ENCODE measurements at places on chromosomes 7 and 10. TPM values are rescaled to one million over a fixed set of nuclear protein-coding genes. Genes with fewer than 3 reads are reported as not detected.

AS3MT gene
- 12.2 TPM for total RNA-seq

MSMB gene
- total RNA-seq: not detected

TRIP6 gene
- 48.0 TPM for total RNA-seq

ICA1 gene
- 38.3 TPM for total RNA-seq

CUBN gene
- total RNA-seq: 0.84 TPM

ACADSB gene
- 55.1 TPM for total RNA-seq

IRF5 gene
- total RNA-seq: 5.6 TPM

ZDHHC6 gene
- total RNA-seq: 20.3 TPM

SFTPA1 gene
- not detected for total RNA-seq

SPAM1 gene
- total RNA-seq: not detected

ODAD2 gene
- 0.10 TPM for total RNA-seq

IDI2 gene
- total RNA-seq: not detected

FAM25A gene
- not detected for total RNA-seq

DNA sequence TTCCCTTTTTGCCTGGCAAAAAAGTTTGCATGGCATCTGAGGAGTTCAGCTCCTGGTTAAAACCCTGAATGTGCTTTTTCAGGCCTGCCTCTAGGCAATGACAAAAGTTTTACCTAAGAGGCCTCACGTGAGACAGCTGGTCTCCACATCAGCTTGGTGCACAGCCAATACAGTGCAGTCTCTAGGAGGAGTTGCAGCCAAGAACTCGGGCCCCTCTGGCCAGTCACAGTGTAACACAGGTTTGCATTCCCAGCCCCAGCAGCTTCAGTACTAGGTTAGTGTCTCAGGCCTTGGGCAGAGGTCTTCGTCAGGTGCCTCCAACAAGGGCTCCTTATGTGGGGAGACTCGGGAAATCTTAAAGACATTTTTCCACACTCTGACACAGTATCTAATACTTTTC, 771.7 kb downstream of the SORCS1 start:
- no peak for DNase-seq

- DNase-seq: no peak
These were observed 47.4 kb downstream of the HOXA1 start for GRCh38 chr7:27048438-27048837.

- no peak for DNase-seq
These were observed 55.3 kb downstream of the TEX36 start for GRCh38 chr10:125627646-125628045.

DNA sequence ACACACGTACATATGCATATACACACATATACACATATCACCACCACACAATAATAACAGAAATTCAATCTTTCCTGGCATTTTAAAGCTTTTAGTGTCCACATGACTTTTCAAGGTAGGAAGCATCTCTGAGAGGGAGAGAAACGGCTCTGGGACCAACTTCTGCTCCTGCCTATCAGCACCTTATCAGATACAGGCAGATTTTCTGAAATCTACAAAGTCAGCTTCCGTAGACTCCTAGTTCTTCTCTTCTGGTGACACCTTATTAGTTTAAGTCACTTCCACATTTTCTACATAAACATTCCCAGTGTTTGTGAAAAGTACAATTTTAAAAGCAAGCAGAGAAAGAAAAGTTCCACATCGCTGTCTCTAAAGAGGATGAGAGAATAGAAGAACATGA, 74.5 kb downstream of the ZNF22 start:
- no peak for DNase-seq

- no peak for DNase-seq
These were observed 94.9 kb downstream of the ZMIZ1 start for GRCh38 chr10:79163666-79163975.

GRCh38 chr7:21980926-21981500, 35.3 kb upstream of the CDCA7L start:
- no peak for DNase-seq

- DNase-seq: no peak
These were observed 4.0 kb downstream of the MORN4 start for GRCh38 chr10:97629289-97629688.

DNA sequence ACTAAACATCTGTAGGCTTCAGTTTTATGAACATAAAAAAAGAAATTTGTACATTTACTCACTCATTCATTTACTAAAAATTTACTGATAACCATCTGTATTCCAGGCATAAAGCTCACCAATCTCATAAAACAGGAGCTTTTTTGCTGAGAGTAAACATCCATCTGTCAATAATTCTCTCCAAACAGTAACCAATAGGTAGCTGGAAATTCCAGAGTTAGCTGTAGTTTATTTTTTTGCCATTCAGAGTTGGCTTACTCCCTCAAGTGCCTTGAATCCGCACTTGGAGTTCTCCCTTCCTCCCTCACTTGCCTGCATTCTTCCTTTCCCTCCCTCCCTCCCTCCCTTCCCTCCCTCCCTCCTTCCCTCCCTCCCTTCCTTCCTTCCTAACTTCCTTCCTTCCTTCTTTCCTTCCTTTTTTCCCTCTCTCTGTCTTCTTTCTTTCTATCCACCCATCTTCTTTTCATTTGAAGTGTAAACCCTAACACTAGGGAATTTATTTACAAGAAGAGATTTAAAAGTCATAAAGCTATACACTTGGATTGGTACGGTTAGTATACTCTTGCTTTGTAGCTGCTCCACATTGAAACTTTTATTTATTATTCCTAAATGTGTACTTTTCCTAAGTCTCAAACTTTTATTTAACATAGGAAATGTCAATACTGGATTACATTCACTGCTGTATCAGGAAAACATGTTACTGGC, 44.6 kb upstream of the BICC1 start:
- no peak for DNase-seq

DNA sequence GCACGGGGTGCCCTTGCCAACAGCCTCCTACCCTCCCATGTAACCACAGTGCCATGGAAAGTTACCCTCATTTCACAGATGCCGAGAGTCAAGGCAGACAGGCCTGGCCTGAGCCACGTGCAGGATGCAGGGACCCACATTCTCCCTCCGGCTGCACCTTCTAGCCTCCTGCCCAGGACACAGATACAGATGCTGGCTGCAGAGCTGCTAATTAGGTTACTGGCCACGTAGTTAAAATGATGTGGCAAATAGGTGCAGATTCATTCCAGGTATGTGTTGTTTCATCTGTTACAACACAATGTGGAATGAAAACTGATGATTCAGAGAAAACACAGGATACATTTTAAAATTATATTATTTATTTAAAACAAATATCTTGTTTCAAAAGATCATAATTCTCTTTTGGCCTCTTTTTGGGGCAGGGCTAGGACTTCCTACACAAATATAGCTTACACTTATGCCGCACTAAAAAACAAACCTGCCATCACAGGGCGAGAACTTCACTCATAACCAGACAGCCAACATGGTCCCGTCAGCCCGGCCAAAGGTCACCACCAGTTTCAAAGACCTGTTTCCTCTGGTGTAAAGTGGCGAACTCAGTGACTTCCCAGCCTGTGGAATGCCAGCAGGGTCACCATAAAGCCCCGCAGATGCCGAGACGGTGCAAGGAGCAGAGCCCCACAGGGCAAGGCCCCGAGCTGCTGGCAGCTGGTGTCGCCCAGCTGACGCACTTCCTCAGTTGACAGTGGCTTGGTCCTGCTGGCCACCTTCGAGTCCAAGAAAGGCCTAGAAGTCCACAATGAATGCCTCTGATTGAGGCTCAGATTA, 83.5 kb downstream of the TNS3 start:
- no peak for DNase-seq

GRCh38 chr10:45429790-45430189, 55.8 kb downstream of the ALOX5 start:
- DNase-seq: no peak

DNA sequence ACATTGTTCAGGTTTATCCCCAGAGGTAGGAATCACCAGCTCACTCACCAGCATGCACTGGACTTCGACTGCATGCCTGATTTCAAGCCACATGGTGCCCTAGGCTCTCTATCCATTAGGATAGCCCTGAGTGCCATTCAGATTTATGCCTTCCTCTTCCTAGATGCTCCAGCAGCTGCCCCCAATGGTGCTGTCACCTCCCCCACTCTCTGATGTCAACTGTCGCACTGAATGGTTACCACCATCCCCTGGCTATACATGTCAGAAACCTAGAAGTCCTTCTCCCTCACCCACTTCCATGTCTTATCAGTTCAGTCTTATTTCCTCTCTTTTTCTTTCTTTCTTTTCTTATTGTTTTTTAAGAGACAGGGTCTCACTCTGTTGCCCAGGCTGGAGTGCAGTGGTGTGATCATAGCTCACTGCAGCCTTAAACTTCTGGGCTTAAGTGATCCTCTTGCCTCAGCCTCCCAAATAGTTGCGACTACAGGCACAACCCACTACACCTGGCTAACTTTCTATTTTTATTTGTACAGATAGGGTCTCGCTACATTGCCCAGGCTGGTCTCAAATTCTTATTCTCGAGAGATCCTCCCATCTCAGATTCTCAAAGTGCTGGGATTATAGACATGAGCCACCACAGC, 2.9 kb downstream of the SFXN4 start:
- DNase-seq: no peak

DNA sequence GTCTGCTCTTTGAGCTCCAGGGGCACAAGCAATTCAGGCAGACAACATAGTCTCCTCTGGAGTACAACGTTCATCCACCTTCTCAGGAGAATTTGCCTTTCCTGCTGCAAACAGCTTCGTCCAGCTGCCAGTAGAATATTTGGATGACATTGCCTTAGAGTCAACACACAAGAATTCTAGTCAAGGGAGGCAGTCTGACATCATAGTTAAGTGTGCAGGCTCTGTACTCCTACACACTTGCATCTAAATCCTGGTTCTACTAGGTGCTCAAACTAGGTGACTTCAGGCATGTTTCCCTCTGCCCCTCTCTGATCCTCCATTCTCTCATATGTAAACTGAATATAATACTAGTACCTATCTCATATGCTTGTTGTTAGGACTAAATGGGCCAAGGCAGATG, 314.8 kb downstream of the HPSE2 start:
- DNase-seq: no peak

DNA sequence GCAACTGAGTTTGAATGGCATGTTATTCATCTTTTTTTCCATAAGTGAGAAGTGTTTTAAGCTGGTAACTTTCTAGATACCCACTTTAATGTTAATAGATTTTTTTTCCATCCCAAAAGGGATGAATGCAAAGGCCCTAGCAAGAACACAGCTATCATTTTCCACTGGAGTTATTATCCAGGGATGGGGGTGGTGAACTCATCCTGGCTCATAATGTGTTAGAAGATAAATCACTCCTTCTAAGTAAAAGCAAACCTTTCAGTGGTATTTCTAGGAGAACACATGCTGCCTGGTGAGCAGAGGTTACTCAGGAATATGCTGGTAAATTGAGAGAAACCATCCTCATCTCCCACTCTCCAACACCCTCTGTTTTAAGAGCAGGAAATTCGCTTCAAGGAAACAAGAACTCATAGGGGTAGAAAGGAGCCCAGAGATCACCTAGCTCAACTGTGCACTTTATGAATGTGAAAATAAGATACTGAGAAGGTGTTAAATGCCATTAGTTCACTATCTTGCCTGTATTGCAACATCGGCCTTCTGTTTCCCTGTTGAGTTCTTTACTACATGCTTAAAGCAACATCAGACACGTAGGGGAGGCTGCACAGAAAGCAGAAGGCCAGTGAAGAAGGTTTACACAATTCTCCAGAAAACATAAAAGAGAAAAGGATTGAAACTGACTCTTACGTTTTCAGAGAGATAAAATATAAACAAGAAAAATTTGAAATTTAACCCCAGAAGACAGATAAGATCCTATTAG, 264.0 kb upstream of the PRKCQ start:
- DNase-seq: no peak

DNA sequence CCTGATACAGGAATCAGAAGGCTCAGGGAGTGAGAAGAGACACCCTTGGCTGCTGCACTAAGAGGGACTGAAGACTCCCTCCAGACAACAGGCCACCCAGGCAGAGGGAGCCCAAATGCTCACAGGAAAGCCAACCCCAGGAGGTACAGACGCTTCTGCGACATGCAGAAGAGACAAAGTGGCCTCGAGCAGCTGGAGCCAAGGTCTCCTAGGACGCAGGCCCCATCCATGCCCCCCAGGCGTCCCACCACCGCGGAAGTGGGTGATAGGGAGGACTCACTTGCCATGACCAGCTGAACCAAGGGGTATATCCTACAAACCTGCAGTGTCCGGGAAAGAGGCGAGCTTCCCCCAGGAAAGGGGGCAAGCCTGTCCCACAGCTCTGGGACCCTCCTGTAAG, 56.9 kb downstream of the CTBP2 start:
- DNase-seq: no peak

DNA sequence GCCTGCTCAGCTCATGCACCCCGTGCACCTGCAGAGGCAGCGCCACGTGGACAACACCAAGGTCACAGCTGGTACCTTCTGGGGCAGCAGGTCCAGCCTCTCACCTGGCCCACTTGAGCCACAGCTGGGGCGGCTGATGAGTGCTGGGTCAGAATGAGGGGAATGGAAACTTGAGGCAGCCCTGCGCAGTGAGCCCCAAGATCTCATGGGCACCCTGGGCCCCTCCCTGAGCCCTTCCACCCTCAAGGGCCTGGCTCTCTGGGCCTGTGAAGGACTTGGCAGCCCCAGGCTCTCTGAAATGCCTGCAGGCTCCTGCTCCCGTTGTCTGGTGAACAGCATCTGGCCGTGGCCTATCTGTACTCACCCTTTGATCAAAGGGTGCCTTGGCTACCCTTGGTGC, 112.7 kb downstream of the TCERG1L start:
- DNase-seq: peak; percentile 3

- DNase-seq: no peak
These were observed 286.4 kb downstream of the PRPF18 start for GRCh38 chr10:13873196-13873595.

DNA sequence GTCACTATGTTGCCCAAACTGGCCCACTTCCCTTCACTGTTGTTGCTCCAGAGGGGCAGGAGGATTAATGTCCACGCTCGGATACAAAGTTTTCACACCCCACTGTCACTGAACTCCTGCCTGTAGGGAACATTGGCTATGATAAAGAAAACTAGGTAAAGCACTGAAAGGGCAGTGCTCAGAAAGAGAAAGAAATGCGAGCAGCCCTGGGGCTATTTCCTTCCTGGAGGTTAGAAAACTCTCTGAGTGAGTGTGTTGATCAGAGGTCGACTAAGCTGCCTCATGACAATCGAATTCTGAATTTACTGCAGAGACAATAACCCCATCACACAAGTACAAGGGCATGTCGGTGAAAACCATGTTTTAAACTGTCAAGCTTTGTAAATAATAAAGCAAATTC, 227.2 kb upstream of the PITRM1 start:
- DNase-seq: no peak

DNA sequence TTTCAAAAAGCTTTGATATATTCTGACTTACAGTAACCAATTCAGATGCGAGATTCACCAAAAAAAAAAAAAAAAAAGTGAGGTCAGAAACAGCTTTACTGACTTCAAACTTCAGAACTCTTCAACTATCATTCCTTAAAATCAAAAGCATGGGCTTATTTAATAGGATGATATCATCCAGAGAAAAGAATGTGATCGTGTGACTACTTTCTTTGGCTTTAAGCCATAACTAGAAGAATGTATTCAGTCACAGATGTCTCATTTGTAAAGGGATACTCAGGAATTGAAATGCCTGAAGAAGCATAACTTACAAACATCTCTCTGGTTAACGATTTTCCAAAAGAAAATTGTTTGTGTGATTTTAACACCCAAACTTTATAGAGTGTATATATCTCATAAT, 11.5 kb downstream of the TPK1 start:
- no peak for DNase-seq
